ENCODE measurements at places on chromosomes 1 and 21.

GRCh38 chr1:156725683-156726280, 2.5 kb upstream of the METTL25B start:
- DNase-seq, result peak; percentile 89

DNA sequence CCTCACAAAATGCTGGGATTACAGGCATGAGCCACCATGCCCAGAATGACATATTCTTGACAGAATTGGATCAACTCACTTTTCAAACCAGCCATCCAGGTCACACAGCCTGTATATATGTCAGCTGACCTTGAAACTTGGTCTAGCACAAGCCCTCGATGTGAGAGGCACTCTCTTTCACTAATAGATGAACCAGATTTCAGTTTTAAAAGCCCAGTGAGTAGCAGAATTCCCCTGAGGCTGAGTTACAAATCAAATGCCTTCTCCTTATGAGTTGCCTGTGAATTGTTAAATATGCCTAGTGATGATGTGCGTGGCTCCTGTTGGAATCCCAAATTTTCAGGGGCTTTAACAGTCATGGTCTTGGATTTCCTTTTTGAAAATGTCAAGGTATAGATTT, 88.7 kb downstream of the CD247 start:
- DNase-seq, result no peak

DNA sequence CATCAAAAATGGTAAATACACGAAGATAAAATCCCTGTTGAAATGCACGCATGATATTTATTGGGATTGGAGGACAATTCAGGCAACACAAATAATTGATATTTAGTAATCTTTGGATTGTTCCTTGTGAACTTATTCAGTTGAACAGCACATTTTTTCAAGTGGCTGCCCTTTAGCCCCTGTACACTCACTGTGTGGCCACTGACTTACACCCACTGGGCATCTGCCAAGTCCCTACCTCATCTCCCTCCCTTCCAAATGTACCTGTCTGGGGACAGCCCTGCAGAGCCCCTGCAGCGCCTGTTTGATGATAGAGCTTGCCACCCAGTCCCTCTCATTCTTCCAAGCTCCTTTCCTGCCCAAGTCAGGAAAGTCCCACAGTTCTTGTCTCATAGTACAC, 154.3 kb downstream of the GLUL start:
- no peak for DNase-seq

DNA sequence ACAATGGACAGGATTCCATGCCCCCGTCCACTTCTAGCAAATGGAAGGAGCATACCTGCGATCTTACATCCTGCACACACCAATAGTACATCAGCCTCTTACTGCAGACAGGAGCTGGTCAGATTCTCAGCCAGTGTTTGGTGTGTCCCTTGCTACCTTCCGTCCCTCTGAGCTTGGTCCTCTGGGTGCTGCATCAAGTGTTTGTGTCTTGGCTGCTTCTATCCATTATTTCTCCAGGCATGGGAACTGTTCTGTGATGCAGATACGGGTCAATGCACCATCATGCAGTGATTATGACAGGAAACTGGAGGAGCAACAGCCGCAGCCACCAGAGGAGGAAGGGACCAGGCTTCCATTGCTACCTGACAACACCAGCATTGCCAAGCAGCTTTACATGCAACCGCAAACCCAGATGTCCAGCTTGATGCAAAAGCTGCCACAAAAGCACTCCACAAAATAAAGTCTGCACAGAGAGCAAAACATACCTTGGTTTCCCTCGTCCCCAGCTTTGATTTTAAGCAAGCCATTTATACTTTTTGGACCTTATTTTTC, 21.9 kb upstream of the OVAAL start:
- DNase-seq, result no peak

DNA sequence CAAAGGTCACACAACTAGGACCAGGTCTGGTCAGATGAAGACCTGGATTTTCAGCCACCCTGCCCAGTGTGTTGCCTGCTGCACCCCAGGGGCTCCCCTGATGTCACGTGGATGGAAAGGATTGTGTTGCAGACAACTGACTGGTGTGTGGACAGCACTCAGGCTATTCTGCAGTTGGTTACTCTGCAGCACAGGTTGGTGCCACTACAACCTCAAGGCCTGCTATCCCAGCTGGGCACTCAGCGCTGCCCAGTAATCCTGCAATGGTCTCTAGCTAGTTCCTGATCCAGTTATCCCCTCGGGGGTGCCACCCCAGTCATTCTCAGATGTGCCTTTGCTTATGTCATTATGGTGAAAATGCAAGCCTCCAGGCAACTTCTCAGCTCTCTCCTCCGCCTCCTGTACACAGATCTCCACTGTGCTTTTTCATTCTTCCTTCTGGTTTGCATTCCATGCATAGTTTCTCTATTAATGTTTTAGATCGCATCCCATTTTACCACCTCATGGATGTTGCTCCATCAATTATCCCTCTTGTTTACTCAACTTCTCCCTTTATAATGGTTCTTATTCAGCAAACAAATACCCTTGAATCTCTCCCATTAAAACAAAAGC, 503.2 kb upstream of the CAMK1G start:
- no peak for DNase-seq

GRCh38 chr1:10738061-10739058, 58.1 kb downstream of the CASZ1 start:
- no peak for DNase-seq

DNA sequence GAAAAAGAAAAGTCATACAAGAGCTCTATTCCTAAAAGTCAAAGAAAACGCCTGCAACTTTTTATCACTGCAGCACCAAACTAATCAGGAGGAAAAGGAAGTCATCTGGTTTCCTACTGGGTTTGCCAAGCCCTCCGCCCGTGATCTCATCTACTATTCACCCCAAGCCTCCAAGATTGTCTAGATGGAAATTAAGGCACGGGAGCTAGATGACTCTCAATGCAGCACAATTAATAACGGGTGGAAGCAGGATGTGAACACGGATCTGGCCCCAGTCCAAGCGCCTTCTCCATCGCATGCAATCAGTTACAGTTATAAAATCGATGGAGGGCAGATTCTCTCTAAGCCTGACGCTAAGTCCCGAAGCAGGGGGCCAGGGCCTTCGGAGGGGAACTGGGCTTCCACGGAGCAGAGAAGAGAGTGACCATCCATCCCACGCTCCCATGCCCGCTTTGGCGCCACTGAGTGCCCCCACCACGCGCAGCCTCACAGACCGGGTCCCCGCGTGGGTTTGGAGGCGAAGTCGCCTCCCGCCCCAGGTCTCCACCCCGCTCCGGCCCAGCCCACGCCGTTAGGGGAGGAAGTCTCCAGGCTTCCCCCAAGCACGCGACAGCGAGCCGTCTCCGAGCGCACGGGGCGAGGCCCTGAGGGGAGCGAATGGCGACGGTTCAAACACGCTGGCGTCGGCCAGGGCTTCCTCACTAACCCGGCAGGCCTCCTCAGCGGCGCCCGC, 1.8 kb downstream of the HSF2BP start:
- peak; percentile 47 for DNase-seq

DNA sequence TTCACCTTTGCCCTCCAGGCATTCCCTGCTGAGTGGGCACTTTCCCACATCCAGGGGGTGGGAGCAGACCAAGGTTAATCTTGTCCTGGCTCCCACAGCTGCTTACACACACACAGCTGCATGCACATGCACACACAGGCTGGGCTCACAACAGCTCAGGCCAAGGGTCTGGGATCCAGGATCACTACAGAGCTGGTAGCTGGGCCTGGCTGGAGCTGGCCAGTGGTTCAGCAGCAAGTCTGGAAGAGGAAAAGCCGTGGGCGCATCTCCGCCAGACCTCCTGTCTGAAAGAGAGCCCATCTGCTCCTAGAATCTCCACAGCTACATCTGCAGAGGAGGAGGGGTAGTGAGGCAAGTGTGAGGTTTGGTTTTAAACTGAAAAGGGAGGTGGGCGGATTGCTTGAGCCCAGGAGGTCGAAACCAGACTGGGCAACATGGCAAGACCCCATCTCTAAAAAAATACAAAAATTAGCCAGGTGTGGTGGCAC, 3.8 kb downstream of the CDK18 start:
- no peak for DNase-seq

DNA sequence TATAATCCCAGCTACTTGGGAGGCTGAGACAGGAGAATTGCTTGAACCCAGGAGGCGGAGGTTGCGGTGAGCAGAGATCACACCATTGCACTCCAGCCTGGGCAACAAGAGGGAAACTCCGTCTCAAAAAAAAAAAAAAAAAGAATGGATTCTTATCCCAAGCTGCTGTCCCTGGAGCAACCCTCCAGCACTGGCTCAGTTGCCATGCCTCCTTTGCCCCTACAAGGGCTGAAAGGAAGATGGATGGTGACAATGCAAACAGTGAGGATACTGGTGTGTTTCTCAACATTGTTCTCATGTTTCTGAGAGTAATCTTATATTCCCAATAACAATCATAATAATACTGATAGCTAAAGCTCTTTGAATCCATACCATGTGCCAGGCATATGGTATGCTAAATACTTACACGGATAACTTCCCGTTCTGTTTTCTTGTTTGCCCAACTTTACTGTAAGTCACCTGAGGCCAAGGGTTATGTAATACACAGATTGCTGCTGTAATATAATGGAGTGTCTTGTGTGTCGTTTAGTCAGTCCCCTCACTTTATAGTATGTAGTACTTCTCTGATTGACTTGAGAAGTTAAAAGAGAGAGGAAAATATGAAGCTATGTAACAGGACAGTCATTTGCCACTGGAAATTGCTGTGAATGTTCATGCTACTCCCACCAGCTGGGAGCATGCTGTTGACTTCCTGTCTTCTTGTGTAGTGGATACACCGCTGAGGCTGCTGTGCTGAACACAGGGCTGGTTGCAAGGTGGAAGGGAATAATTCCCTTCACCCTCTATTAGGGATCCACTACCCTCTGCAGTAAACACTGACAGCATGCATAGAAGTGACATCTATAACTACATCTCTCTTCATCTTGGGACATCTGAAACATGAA, 153.6 kb downstream of the CNIH3 start:
- DNase-seq, result no peak

- DNase-seq, result no peak
These were observed 492.6 kb downstream of the KCNT2 start for GRCh38 chr1:196115646-196116045.
